Stimulated activated naive CD8-positive, alpha-beta T cell treated with anti-CD3 and anti-CD28 coated beads, Interleukin-15, amount 100 ng/mL, for 72 hours (primary cell): ENCODE measurements at places on chromosomes 6 and 20.

DNA sequence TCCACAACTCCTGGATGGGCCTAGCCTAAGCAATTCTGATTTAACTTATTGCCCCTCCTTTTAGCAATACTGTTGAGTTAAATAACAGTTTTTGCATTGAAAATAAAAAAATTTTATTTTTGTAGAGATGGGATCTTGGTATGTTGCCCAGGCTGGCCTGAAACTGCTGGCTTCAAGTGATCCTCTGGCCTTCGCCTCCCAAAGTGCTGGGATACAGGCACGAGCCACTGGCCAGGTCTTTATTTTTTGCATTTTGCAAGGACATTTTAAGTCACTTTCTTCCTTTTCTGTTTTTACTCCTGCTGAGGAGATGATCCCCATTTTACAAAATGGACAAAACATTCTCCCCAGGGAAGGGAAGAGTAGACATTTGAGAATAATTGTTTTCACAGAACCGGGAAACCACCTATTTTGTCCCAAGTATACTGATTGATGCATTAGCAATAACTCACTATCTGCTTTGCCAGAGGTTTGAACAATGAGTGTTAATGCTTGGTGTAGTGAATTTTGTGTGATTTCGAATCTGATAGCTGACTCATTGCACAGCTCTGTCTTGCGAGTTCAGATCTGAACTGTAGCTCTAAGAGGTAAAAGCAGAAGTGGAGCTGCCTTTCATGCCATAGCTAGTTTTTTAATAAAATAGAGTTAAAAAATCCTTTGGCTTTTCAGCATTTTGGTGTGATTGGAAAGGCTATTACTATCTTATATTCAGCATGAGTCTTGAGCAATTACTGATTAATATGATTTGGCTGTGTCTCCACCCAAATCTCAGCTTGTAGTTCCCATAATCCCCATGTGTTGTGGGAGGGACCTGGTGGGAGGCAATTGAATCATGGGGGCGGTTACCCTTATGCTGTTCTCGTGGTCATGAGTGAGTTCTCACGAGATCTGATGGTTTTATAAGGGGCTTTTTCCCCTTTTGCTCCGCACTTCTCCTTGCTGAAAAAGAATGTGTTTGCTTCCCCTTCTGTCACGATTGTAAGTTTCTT is 20.9 kb downstream of the IGF2R start:
- DNase-seq, result no peak

GRCh38 chr20:13904766-13905165 is 85.6 kb downstream of the SEL1L2 start:
- no peak for DNase-seq

DNA sequence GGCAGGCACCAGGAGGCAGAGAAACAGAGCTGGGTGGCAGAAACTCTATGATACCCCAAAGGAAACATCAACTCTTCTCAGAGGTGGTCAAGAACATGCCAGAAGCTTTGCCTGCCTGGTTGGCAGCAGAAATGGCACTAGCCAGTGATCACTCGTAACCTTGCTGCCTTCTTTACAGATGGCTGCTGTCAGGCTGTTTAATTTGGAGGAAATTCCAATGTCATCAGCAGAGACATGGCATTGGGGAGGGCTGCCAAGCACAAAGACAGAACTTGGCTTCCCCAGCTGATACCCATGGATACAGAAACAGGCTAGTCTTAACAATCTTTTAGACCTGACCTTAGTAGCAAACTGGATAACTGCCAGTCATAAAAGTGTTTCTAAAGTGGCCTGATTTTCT is 153.6 kb downstream of the GMPR start:
- DNase-seq, result no peak

DNA sequence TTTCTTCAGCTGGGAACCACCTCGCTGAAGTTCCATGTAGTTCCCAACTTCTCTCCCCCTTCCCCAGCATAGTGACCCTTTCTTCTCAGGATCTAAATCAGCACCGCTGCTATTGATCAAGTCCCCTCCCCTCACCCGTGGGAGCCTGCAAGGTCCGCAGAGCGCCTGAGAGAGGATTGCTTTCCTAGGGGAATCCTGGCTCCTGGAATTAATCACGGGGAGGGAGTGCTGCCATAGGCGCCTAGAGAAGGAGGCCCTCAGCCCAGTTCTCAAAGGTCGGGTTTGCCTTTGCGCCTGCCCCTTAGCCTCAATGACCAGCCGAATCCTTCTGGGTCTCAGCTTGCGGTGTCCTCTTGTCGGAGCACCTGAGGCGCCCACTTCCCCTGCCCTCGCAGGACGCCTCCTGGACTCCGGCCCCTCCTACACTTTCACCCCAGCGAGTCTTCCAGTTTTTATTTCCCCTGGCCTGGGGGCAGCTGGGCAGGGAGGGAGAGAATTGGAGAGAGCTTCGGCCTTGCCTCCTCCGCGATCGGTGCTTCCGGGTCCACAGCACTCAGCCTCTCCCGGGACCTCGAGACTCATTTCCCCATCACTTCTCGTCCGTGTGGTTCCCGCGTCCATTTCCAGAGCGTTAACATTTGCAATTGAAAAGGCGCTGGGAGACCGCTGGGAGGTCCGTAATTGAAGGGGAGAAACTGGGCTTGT is 3.1 kb upstream of the NKX2-2 start:
- DNase-seq, result no peak

DNA sequence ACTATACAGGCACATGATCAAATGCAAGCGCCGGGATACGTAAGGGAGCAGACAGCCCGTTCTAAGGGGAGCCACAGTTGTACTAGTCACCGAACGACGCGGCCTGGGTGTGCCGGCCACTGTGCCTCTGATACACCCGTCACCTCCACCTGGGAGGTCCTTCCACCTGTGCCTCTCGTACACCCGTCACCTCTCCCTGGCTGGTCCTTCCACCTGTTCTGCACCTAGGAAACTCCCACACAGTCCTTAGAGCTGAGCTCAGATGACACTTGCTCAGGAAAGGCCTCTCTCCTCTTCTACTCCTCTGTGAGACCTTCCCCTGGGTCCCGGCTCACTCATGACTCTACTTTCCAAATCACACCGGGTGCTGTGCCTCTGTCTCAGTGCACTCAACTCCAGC is 245.0 kb downstream of the TTLL2 start:
- DNase-seq, result no peak

- no peak for DNase-seq
Measured at GRCh38 chr6:159357211-159357915, 188.2 kb downstream of the FNDC1 start.

DNA sequence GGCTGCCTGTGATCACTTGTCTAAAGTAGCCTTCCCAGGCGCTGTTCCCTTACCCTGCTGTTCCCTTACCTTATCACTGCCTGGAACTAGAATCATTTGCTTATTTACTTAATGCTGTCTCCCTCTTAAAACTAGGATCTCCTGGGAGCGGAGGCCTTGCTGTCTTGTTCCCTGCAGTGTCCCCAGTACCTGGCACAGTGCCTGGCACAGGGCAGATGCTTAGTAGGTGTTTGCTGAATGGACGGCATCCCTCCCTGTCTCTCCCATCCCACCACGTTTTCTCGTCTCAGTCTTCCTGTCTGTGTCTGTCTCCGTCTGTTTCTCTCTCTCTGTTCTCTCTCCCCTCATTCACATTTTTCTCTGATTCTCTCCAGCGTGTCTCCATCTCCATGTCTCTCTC is 99.9 kb upstream of the MYL9 start:
- no peak for DNase-seq

GRCh38 chr6:49415358-49415757 is 47.7 kb downstream of the MMUT start:
- DNase-seq, result no peak

GRCh38 chr6:128071212-128071611 is 170.4 kb upstream of the THEMIS start:
- no peak for DNase-seq

DNA sequence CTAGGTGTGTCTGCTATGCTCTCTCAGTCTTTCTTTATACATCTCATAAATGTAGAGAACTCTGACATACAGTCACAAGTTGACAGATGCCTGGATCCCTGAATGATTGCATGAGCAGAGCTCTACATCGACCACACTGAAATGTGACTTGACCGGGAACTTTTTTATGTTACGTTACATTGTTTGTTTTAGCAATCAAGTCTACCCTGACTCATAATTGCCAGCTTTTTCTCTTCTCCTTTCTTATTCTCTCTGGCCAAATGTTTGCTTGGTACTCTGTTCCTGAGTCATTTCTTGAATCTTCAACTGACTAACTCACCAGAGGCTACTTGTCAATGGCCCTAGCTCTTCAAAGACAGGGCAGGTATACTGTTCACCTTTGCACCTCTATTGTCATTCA is 213.6 kb upstream of the DTNBP1 start:
- no peak for DNase-seq

DNA sequence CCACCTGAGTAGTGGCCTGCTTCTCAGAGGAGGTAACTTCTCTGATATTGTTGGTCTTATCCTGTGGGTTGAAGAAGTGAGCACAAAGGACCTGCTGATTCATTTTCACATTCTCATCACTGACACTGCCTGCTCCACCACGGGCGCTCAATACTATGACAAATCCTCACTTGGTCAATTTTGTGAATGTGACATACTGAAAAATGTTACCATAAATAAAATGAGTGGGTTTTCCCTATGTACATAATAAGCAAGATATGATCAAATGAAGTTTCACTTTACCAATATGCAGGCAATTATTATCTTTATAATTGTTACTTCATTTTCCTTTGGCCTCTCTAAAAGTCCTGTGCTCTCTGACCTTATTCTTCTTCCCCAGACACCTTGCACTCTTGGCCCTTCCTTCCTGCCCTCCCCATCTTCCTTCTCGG is 71.5 kb upstream of the RIPOR2 start:
- DNase-seq, result peak; percentile 73

DNA sequence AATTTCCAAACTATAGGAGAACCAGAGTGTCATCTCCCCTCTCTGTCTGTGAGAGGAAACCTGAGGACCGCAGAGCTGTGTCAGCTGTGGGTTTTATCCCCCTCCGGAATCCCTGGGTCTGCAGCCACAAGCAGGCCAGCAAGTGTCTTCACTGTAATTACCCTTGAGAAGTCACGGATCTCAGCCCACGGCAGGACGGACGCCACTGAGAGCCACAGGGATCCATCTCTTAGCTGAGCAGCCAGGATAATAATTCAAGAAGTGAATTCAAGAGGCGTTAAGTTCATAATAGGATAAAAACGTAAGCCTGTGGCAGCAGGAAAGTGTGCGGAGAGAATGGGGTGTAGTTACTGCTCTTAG is 37.0 kb downstream of the DLL1 start:
- no peak for DNase-seq

- DNase-seq, result no peak
Measured at GRCh38 chr6:29989211-29989610, 46.9 kb downstream of the HLA-A start.

- DNase-seq, result no peak
Measured at GRCh38 chr6:138106665-138107077, 548 bp downstream of the PERP start.

- no peak for DNase-seq
Measured at GRCh38 chr6:97064578-97064977, 140.1 kb downstream of the KLHL32 start.

DNA sequence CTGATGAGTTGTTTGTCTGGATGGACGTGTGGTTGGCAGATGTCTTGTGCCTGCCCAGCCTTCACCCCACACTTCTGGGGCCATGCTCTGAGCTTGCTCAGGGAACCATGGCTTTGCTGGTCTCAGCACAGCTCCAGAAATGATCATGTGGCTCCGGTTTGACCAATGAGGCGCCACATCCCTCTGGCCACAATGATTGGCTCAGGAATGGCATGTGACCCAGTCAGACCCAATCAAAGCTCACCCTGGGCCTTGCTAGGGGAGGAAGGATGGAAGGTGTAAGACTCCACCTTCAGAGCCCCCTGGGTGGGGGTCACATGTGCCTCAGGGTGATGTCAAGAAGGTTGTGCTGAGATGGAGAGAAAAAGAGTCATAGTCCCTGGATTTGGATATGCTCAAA is 281.6 kb upstream of the SULF2 start:
- no peak for DNase-seq

DNA sequence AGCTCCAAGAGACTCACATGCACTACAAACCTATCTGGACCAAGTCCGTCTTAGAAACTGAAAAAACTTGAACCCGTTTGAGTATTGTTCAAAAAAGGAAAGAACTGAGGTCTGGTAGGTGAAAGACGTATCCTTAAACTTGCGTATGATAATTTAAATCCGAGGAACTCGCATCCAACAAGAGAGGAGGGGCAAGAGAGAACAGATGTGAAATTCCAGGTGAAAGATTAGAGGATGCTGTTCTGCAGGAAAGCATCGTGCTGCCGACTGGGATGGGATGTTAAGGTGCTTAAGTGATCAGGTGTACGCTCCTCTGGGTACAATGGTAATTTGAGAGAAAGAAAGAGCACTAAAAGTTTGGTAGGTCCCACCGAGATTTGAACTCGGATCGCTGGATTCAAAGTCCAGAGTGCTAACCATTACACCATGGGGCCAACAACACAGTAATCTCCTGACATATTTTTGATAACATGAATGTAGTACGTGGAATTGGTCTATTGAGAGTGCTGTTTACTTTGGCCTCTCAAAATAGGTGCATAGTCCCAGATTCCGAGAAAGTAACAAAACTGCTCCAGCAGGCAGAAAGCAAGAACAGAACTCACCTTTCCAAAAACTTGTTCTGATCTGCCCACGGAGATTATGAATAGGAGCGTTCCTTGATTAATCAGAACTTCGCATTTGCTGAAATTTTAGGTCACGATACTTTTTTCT is 53.5 kb upstream of the BTN3A2 start:
- peak; percentile 70 for DNase-seq

GRCh38 chr20:46118481-46119020 is 437 bp downstream of the CD40 start:
- DNase-seq, result no peak

DNA sequence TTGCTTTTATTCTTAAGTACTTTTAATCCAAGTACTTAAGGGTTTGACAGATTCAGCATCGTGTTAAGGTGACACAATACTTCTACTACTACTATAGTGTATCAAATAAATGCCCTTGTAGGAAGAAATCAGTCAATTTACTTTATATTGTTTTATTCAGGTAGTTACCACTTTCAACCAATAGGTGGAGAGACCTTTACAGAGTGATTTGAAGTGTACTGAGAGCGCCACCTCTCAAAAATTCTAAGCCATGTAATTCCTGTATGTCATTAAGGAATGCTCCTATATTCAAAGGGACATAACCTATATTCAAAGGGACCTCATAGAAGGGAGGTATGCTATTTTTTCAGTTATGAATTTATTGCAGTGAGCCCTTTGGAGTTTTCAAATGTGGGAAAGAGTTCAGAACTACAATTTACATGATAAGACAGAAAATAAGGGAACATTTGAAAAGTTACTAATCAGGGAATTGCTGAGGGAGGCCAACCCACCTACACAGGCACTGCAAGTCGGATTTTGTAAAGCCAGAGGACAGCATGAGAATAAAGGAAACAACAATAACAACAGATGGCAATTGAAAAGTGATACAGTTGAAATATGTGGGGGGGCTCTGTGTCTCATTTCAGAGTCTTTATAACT is 955.6 kb downstream of the TBC1D32 start:
- no peak for DNase-seq

- DNase-seq, result no peak
Measured at GRCh38 chr6:110329348-110329713, 28.8 kb downstream of the METTL24 start.
